B cell (primary cell): ENCODE measurements at places on chromosomes 3 and 15.

GRCh38 chr3:30770387-30770786 lies 124.1 kb downstream of the GADL1 start:
- no peak for DNase-seq

GRCh38 chr15:83092309-83092976 lies 15.0 kb upstream of the TM6SF1 start:
- DNase-seq = peak; percentile 57

GRCh38 chr15:56923174-56923591 lies 4.7 kb downstream of the TCF12 start:
- no peak for DNase-seq

- DNase-seq = peak; percentile 44
Measured at GRCh38 chr3:195040094-195040493, 230.9 kb downstream of the XXYLT1 start.
